ENCODE measurements at places on chromosomes 4 and X.

DNA sequence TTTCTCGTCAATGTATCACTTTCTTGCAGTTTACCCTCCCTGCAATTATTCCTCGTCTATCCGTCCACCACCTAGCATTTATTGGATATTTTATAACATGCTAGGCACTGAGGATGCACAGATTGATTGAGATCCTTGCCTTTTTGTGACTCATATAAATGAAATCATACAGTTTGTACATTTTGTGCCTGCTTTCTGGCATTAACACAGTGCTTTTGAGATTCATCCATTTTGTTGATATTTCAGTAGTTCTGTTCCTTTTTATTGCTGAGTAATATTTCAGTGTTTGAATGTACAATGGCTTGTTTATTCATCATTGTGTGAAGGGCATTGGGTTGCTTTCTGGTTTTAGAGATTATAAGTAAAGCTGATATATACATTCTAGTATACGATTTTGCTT, 841 bp downstream of the TBC1D19 start:
- DNase-seq = no peak

GRCh38 chr4:119233750-119234149, 21.2 kb downstream of the USP53 start:
- DNase-seq = no peak

- DNase-seq = no peak
These were observed 28.3 kb upstream of the DSPP start for GRCh38 chr4:87580057-87580456.

- no peak for DNase-seq
These were observed 53.0 kb upstream of the MMAA start for GRCh38 chr4:145566086-145566708.

DNA sequence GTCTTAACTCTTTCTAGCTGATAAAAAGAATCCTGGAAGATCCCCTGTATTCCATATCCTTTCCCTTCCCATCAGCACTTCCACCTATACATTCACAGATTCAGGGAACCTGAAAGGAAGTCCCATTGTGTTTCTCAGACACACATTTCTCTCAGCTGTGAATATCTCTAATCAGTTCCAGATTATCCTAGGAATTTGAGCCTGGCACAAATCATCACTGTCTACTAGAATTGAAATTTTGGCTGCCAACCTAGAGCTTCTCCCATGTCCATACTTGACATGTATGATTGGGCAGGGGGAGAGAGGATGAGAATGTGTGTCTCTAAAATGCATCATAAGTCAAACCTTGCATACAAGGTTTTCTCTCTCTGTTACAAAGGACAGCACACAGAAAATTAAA, 53.1 kb downstream of the NDST3 start:
- DNase-seq = no peak

GRCh38 chr4:32189130-32189529, 1469.0 kb downstream of the PCDH7 start:
- no peak for DNase-seq

DNA sequence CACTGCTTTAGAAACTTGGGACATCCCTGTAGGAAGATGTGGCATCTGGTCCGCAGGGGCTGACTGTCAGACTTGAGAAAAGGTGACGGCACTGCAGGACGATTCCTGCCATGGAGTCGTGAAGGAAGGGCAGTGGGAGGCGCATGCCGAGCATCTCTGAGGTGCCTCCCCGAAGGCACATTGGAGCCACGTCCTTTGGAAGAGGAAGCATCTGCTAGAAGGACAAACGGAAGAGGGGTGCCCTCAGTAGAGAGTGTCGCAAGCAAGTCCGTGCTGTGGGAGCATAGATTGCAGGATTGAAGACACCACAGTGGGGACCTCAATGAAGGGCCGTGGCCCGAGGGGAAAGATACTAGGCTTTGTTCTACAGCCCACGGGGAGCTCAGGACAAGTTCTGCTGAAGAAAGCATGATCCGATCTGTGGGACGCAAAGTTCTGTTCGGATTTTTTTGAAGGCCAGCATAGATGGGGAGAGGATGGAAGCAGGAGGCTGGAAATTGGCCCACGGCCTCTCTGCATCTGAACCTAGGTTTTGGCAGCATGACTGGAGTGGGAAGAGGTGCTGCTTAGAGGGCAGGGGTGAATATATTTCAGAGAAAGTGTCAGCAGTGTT, 24.2 kb upstream of the HELT start:
- DNase-seq = no peak

DNA sequence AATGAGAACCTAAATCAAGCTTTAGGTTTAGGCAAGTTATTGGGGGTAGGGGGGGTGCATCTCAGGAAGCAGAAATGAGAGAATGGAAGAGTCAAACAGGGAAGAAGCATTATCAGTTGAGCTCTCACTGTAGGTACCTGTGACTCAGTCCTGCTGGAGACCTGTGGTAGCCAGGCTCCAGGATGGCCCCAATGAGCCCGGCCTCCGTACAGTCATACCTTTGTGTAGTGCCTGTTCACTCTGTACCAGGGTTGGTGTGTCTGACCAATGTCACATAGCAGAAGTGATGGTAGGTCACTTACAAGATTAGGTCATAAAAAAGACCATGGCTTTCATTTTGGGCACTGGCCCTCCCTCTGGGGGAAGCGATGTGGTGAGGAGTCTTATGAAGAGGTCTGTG, 45.3 kb upstream of the NMU start:
- DNase-seq = no peak

GRCh38 chrX:70826715-70827114, 81.8 kb downstream of the TEX11 start:
- no peak for DNase-seq

DNA sequence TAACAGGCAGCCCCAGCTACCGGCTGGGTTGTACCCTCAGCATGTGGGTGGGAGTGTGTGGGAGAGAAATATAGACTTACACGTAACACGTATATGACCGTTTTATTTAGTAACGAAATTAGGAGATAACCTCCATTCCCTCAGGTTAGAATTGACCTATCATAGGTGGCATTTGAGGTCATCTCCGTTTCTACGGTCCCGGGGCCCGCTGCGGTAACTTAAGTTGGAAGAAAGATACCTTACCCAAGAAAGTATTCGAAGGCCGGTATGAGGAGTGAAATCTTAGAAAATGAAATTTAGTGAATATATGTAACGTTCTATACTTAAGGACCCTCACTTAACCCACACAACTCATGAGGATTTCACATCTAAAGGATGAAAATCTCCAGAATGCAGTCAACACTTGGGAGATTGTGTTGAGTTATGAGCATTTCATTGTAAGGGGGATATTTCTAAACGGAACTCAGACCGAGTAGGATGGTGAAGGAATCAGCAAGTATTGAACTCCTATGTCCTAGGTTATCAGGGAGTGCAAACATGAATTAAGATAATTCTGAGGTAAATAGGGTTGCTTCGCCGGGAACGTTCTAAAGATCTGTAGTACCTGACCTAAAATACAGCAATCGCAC, 891 bp downstream of the CISD2 start:
- DNase-seq = no peak

- no peak for DNase-seq
These were observed 827 bp upstream of the RTL3 start for GRCh38 chrX:78659955-78660354.

GRCh38 chr4:95531141-95531540, 17.6 kb downstream of the UNC5C start:
- no peak for DNase-seq

GRCh38 chrX:45952030-45952429, 593.2 kb downstream of the ZNF674 start:
- no peak for DNase-seq

- DNase-seq = no peak
These were observed 194.6 kb upstream of the RBPJ start for GRCh38 chr4:26126143-26126718.

DNA sequence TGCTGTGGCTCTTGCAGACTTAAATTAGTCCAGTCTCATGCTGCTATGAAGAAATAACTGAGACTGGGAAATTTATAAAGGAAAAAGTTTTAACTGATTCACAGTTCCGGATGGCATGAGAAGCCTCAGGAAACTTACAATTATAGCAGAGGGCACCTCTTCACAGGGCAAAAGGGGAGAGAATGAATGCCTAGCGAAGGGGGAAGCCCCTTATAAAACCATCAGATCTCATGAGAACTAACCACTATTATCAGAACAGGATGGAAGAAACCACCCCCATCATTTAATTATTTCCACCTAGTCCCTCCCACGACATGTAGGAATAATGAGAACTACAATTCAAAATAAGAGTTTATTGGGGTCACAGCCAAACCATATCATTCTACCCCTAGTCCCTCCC, 91.4 kb downstream of the GPR174 start:
- DNase-seq = no peak

- DNase-seq = no peak
These were observed 547 bp upstream of the CLGN start for GRCh38 chr4:140427919-140428471.

DNA sequence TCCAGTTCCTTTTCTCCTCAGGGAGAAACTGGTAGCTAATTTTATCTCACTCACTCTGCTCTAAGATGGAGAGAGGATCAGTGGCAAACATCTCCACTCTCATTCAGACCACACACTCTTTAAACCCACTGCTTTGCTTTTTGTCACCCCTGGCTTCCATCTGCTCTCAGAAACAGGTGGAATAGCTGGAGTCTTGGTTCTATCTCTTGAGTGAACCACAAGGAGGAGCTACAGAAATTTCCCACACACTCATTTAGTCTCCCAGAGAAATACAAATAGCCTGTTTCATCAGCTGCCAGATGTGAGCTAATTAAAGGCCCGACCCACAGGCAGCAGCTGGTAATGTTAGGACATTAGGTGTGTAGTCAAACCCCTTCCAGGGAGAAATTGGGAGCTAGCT, 96.6 kb downstream of the STPG2 start:
- no peak for DNase-seq

Data from upper lobe of right lung (tissue), 1 donor.